ACHN (cell line): ENCODE measurements at places on chromosomes 5 and 9.

GRCh38 chr9:133702798-133703590 lies 35.2 kb downstream of the SARDH start:
- DNase-seq = no peak

DNA sequence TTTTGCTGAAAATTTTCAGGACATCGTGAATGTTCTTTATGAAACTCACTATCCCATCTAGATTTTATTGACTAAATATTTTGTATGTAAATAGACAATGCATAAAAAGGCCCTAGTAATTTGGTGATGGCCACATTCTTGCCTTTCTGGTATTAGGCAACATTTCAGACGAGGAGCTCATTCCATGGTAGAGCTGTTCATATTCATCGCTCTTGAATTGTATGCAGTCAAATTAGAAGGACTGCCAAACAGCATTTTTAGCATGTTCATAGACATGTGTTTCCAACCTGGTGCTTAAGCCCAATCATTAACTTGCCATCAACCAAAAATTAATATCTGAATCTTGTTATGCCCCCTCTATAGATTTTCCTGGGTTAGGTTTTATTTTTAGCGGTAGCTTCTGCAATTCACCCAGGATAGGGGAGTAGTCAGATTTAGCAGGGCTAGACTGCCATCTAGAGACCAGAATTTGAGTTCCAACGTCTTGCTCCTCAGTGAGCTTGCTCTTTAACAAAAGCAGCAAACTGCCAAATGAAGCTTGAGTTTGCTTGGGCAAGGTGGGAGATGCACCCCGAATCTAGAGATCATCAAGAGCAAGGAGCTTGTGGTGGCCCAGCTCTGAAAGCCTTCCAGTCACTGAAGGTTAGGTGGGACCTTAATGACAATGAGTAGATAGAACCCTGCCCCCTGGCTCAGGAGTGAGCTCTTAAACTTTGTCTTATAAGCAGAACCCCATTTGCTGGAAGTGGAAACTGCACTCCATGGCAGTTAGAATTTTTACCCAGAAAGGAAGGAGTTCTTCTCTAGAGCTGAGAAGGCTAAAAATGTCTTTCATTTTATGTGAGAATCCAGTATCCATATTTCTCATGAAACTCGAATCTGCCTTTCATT lies 456.2 kb downstream of the RASEF start:
- DNase-seq = peak; percentile 51

DNA sequence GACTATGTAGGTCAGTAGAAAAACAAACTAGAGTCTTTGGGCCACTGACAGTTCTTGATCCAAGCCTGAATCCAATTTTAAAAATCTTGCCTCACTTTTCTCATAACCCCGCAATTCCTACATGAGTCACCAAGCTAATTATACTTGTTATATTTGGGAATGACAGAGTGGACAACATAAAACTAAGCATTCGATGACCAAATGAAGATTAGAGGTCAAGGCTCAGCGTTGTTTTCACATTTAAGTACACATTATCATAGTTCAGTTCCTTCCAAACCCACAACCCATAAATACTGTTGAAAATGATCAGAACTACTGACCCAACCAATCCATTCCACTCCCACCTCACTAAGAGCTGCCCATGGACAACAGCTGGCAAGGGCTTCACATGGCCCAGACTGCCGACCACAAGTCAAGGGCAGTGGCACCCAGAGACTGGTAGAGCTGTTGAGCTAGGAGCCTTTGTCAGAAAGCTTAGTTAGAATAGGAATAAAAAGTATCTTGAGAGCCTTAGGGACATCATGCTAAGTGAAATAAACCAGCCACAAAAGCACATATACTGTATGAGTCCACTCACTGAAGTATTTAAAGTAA lies 64.2 kb downstream of the MYO10 start:
- DNase-seq = no peak

- DNase-seq = no peak
These were observed 27.9 kb upstream of the ANXA2R start for GRCh38 chr5:43068037-43068436.

DNA sequence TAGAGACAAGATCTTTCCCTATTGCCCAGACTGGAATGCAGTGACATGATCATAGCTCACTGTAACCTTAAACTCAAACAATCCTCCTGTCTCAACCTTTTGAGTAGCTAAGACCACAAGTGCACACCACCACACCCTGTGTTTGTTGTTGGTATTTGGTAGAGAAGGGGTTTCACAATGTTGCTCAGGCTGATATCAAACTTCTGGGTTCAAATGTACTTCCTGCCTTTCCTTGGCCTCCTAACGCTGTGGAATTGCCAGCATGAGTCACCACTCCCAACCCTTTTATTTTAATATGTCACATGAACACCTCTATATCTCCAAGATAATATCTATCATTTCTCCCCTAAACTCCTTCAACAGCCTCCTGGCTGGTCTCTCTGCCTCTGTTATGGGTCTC lies 719.0 kb downstream of the PTPRD start:
- peak; percentile 15 for DNase-seq

DNA sequence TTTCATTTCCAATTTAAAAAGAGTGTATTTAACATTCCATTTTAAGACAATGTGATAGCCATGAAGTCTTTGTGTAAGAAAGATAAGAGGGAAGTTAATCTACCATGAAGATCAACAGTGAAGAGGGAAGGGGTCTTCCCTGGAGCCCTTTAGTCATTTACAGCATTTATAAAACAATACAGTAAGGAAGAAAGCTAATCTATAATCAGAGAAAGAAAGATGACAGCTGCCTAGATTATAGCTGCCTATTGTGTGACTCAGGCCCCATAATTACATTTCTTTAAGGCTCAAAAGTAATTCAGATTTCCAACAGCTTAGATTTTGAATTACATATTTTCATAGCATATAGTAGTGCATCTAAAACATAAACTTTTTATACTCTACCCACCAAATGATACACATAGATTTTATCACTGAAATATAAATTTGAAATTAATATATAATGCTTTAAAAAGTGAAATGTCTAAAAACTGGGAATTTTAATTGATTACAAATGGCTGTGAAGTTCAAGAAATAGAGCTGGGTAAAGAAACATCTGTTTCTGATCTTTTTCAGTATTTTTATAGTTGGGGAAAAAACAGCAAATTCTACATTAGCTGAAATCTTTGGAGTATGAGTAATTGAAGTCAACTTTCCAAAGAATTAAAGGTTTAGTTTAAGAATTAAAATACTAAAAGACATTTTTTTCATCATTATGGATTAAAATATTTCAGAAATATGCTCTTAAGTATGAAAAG lies 89.6 kb downstream of the RIC1 start:
- DNase-seq = no peak

DNA sequence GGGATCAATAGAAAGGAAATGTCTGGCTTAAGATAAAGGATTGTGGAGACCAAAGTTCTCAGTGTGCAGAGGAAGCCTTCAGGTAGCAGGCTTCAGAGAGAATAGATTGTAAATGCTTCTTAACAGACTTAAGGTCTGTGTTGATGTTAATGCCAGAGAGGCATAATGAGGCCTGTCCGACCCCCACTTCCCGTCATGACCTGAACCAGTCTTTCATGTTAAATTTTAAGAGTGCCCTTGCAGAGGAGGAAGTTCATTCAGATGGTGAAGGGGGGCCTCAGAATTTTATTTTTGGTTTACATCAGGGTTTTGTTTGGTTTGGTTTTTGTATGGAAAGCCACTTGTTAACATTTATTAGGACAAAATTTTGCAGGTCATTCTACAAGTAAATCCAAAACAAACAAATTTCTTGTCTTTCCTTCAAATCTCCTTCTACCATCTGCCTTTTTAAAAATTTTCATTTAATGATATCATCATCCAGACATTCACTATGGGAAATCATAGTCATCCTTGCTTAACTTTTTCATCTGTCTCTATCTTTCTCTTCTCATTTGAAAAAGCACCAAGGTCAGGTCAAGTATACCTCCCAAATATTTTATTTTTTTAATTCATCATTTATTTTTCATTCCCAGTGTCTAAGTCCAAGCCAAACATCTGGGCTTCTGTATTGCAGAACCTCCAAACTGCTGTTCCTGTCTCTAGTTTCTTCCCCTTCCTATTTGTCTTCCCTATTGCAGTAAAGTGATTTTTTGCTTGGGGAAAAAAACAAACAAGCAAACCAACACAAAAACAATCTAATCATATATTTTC lies 6.9 kb upstream of the ABCA1 start:
- no peak for DNase-seq

DNA sequence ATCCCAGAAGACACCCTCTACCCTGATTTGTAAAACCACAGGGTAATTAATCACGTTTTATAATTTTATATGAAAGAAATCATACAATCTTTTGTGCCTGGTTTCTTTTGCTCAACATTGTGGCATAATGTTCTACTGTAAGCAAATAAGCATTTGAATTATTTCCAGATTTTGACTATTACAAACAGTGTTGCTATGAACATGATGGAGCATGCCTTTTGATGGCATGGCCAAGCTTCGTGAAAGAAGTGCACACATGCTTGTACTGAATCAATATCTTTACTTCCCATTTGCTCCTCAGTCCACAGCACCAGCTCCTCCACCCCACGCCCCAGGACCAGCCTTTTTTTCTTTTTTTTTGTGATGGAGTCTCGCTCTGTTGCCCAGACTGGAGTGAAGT lies 29.9 kb downstream of the ACSL6 start:
- no peak for DNase-seq

GRCh38 chr5:135944967-135945560 lies 9.7 kb downstream of the LECT2 start:
- DNase-seq = peak; percentile 77

GRCh38 chr9:110143950-110144545 lies 63.9 kb downstream of the C9orf152 start:
- DNase-seq = no peak

DNA sequence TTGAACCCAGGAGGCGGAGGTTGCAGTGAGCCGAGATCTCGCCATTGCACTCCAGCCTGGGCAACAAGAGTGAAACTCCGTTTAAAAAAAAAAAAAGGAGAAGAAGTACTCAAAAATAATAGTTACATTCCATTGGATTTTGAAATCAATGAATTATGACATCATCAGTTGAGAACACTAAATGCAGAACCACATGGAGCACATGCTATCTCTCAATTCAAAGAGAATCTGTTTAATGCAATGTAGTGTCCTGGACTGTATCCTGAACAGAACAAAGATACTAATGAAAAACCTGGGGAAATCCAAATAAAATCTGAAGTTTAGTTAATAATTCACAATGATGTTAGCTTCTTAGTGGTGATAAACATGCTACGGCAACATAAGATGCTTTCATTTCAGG lies 20.3 kb downstream of the CDC14B start:
- DNase-seq = no peak

- no peak for DNase-seq
These were observed 83.3 kb upstream of the CCDC112 start for GRCh38 chr5:115379622-115380344.

GRCh38 chr9:94222870-94223269 lies 36.2 kb upstream of the ZNF169 start:
- DNase-seq = no peak

DNA sequence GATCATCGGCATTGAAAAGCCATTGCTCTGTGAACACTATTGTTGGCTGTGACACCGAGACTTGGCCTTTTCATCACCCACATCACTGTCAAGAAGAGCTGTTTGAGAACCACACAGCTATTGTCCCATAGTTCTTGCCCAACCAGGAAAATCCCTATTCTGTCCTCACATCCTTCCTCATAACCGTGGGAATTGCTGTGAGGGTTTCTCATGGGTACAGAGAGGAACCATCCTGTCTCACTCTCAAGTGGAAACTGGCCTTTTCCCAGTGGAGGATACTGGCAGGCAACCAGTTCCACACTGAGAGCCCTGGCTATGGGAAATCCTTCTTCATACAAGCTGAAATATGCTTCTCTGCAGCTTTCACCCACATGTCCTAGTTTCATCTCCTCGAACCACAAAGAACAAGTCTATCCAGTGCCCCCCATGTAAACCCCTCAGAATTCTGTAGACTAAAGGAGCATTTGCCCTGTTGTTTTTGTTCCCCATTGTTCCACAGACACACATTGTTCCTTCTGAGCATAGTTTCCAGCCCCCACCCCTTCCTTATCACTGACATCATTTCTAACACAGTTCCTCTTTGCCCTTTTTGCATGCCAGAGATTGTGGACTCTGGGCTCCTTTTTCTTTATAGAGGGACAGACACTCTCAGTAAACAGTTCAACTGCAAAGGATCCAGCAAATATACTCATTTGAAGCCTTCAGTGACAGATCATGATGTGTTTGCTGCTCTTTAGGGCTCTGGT lies 57.8 kb upstream of the C5orf46 start:
- no peak for DNase-seq

GRCh38 chr5:172642051-172642409 lies 967 bp downstream of the NEURL1B start:
- DNase-seq = no peak

- no peak for DNase-seq
These were observed 1076.7 kb downstream of the NR2F1-AS1 start for GRCh38 chr5:92504346-92504745.

- DNase-seq = no peak
These were observed 1.7 kb downstream of the UBE2D2 start for GRCh38 chr5:139562847-139563246.

- no peak for DNase-seq
These were observed 1.3 kb downstream of the OR2S2 start for GRCh38 chr9:35956651-35957050.

GRCh38 chr5:58002323-58002722 lies 457.6 kb downstream of the PLK2 start:
- no peak for DNase-seq

DNA sequence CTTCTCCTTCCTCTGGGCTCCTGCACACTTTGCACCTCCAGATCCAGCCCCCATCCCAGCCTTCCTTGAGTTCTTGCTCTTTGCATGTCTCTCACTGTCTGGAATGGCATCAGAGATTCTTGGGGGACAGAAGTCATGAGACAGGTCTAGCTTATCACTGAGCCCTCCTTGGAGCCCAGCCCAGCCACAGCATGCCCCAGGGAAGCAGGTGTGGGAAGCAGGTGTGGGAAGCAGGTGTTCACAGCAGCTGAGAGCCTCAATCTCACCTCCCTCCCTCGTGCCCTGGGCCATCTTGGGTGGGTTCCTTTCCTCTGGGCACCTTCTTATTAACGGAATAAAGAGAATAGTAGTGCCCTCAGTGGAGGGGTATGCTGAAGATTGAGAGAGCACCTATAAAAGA lies 27.2 kb downstream of the SLC6A7 start:
- DNase-seq = no peak

DNA sequence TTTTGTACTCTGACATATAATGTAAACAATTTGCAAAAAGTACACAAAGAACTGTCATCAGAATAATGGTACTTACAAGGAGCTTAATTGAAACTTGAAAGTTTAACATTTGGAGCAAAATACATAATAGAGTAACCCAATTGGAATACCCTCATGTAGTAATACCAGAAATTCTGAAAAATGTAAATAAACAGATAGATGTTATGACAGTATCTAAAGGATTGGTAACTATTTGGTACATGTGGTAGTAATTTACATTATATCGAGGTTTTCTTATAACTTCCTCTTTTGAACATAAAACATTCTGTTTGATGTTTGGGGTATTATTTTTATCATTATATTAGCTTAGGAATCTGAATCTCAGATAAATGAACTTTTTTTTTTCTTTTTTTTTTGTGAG lies 211.7 kb upstream of the ELL2 start:
- DNase-seq = no peak

DNA sequence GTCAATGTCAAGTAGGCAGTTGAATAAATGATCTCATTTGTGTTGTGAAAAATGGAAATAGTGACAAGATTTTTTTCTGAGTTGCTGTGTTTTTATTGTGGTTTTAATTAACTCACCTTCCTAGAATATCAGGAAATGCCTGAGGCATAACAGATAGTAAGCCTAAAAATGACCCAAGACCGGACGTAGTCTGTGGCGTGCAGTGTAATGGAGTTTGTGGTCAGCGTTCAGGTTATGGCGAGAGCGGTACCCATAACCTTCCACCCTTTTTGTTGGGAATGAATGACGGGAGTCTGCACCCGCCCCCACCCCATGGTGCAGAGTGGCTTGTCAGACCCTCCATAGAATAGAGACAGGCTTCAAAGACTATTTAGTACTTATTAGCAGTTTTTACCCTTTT lies 119.3 kb downstream of the GALNT10 start:
- no peak for DNase-seq
